H1 (cell line): ENCODE measurements at places on chromosomes 6 and 20.

DNA sequence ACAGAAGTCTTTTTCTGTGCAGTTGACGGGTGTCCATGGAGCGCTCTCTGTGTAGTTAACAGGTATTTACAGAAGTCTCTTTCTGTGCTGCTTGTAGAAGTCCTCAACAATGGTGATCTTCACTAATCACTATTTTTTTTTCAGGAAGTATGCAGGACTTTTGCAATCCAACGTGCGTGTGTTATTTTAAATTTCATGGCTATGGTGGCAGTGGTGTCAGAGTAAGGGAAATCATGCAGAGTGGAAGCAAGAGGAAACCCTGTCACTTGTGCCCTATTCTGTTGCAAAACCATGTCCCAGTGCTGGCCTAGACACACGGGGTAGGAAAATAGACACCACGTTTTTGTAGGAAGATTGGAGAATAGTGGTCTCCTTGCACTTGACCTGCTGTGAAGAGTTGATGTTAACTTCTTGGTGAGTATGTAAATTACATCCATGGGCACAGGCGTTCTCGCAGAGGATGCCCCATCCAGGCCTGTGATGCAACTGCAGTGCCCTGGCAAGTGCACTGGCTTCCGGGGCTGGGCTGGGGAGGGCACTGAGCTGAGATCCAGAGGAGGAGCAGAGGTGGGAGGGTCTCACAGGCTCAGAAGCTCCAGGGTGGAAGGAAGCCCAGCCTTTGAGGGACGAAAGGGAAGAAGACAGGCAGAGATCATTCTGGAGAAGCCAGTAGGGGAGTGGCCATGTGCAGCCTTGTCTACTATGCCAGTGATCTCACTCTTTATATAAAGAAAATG lies 146.5 kb downstream of the SYCP2 start:
- no peak for DNase-seq

GRCh38 chr6:47836639-47837038 lies 54.8 kb downstream of the OPN5 start:
- no peak for DNase-seq

DNA sequence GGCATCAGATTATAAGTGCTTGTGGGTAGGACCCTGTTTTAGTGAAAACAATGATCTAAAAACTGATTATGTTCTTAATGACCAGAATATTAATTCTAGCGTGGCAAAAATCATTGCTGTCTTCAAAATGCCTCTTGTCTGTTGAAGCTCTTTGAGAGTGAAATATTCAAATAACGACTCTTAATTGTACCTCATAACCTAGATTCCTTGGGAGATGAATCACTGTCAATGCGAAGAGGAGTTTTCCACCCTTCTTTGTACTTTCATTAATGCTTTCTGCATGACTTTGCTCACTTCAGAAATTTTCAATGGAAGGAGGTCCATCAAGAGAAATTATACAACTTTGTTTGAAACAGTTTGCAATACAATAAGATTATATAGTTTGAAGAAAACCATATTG lies 71.5 kb downstream of the CRYBG1 start:
- DNase-seq: no peak

GRCh38 chr20:3929713-3930060 lies 40.5 kb downstream of the PANK2 start:
- DNase-seq: no peak

- DNase-seq: no peak
Measured at GRCh38 chr20:47783828-47784598, 1.3 kb downstream of the SULF2 start.

GRCh38 chr6:148370176-148370575 lies 27.5 kb downstream of the SASH1 start:
- no peak for DNase-seq
